T-helper 17 cell (primary cell): ENCODE measurements at places on chromosomes 11 and 22. TPM values are rescaled to one million over a fixed set of nuclear protein-coding genes. Genes with fewer than 3 reads are reported as not detected.

The OR52I1 gene
- not detected for total RNA-seq

The MS4A6E gene
- total RNA-seq: not detected

The CTSW gene
- 52.7 TPM for total RNA-seq

The MIEF1 gene
- 22.7 TPM for total RNA-seq

The KIRREL3 gene
- total RNA-seq: not detected

The PDGFB gene
- total RNA-seq: 2.8 TPM

The STX3 gene
- total RNA-seq: 6.6 TPM

DNA sequence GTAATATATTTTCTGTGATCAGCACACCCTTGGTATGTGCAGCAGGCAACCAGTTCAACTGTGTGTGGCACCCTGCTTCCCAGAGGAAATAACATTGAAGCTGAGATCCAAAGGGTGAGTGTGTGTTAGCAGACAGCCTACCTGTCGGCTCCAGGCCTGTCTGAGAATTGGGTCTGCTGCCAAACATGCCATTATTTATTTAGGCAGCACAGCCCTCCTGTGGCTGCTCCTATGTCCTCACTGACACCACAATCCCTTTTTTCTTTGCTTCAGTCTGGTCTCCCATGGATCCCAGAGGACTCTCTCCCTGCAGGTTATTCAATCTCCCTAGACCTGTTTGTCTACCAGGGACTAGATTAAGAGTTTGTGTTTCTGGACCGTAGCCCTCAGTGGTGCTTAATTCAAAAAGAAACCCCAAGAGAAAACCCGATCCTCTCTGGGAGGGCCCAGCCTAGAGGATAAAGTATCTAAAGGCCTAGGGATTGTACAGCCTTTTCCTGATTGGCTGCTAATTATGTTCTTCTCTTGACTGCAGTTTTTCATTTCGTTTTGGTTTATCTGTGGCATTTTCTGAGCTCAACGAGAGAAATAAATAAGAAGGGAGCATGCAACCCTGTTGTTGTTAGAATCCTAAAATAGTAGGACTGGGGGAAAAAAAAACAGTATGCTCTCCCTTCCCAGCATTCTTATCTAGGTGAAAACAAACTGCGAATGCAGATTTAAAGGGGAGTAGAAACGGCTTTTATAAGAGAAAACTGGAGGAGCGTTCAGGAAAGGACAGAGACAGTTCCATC lies 24.1 kb downstream of the KCNE3 start:
- H3K4me1 ChIP-seq: peaks cover 2% of the 10 kb centered on the region
- H3K27ac ChIP-seq: no peak overlapping the region
- DNase-seq: no peak
- H3K36me3 ChIP-seq: no peaks in the 10 kb centered on the region

GRCh38 chr11:11441091-11441490 lies 88.0 kb upstream of the CSNK2A3 start:
- H3K36me3 ChIP-seq: peaks cover 2% of the 10 kb centered on the region
- no peak for DNase-seq

GRCh38 chr22:22857607-22858558 lies 29.7 kb upstream of the IGLL5 start:
- H3K4me1 ChIP-seq: peaks cover 10% of the 10 kb centered on the region
- no peak for DNase-seq
